ENCODE measurements at places on chromosomes 3 and 15.

DNA sequence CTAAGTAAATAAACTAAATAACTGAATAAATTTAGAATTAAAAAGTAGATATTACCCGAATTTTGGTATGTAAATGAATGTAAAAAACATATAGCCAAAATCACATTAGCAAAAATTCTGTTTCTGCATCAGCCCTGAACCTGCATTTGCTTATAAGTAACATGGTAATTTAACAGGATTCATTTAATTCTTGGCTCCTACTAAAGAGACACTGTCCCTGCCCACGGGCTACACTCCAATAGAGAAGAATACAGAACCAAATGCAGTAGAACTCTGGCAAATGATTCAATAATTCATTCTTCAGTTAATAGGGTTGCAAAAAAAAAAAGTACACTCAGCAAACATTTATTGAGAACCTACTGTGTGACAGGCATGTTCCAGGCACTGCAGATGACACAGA is 20.8 kb upstream of the CNBP start:
- DNase-seq = no peak

GRCh38 chr15:39801641-39802309 is 19.1 kb upstream of the FSIP1 start:
- no peak for DNase-seq

GRCh38 chr3:194081826-194082225 is 54.1 kb upstream of the HES1 start:
- no peak for DNase-seq

DNA sequence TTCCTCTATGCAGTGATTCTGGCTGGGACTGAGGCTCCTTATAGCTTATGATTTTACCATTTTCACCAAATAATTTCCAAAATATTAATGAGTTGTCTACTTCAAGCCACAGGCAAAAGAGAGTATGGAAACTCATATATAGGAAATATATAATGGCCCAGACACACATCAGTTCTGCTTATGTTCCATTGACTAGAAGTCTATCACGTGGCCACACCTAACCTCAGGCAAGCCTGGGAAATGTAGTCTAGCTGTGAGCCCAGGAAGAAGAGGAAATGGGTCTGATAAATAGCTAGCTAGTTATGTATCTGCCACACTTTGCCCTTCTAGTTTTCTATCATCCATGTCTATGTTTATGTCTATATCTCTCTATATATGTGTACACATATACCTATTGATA is 195.1 kb downstream of the OTOL1 start:
- no peak for DNase-seq

DNA sequence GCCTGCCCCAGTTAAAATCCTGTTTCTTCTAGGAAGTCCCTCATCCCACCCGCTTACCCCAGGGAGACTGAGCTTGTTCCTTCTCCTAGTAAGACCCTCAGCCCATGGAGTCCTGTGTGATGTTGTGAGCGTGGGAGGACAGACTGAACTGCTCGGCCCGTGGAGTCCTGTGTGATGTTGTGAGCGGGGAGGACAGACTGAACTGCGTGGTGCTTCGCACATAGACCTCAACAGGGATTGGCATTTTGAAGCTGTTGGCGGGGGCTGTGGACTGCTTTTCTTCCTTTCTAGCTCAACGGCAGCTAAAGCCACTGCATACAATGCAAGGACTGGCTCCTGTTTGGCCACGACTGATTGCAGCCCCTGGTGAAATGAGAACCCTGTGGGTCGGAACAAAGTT is 1.6 kb upstream of the SPTBN5 start:
- no peak for DNase-seq

DNA sequence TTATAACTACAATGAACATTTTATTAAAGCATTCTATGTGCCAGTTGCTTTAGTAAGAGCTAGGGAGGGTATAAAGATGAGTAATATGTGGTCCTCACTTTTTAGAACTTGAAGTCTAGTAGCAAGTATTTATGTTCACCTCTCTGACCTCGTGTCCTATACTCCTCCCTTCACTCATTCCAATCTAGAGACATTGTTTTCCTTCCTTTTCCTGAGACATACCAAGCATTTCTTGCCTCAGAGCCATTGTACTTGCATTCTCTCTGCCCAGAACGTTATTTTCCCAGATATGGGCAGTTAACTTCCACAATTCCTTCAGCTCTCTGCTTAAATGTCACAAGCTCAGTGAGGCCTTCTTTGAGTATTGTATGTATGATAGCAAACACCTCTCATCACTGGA is 408.6 kb downstream of the PDCD6IP start:
- DNase-seq = no peak
